ENCODE measurements at places on chromosomes 5 and 9. TPM values are rescaled to one million over a fixed set of nuclear protein-coding genes. Genes with fewer than 3 reads are reported as not detected.

Gene TSSK1B
- not detected for total RNA-seq

Gene IQGAP2
- 66.0 TPM for total RNA-seq

Gene IFNA13
- total RNA-seq: not detected

DNA sequence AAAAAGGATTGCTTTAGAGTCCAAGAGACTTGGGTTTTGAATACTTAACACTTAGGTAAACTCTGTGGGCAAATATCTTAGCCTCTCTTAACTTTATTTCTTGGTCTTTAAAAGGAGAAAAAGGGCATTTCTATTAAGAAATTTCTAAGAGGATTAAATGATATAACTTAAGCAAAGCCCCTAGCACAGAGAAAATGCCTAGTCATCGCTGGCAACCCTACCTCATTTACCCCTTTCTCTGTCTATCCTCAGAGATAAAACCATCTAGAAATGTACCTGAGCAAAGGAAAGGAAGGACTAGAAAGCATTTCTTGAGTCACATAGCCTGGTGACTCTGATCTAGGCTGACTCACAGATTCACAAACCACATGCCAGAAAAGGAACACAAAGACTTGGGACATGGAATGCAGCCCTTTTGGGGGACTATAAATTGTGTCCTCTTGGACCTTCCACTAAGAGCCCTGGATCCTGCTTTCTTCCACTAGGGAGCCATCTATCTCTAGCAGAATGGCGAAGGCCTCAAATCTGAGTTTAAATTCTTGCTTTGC lies 120.6 kb downstream of the FOXD1 start:
- no peak for DNase-seq

GRCh38 chr9:128595471-128595870 lies 43.1 kb downstream of the SPTAN1 start:
- no peak for DNase-seq
